GM12865 (cell line): ENCODE measurements at places on chromosomes 7 and 10.

DNA sequence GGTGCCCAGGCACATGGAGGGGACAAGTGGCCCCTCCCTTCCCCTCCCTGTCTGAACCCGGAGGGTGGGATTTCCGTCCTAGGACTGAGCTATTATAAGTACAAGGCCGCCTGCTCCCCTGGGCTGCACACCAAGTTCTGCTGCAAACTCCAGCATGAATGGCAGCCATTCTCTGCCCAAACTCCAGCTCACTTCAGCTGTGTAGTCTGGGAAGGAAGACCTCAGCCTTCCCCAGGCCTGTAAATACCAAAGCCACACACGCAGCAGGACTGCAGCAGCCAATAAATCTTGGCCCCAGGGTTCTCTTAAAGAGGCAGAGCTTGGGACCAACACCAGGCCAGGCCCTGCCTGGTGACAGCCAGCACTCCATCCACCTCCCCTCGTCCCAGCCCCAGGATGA lies 291.3 kb upstream of the ZMIZ1 start:
- no peak for DNase-seq

DNA sequence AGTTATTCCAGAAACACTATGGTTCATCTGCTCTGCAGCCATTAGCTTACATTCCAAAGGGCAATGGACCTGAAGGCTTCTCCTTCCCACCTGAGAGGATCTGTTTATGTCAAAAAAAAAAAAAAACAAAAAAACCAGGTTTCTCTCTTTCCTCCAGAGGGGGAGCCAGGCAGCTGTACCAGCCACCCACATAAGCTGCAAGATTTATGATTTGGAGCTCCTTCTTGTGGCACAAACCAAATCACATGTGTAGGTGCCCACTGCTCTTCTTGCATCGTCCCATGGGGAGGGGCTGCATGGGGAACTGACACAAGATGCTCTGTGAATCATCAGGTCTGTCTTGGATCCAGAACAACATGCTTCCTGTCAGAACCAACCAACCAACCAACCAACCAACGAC lies 231.6 kb upstream of the IGFBP3 start:
- peak; percentile 34 for DNase-seq

DNA sequence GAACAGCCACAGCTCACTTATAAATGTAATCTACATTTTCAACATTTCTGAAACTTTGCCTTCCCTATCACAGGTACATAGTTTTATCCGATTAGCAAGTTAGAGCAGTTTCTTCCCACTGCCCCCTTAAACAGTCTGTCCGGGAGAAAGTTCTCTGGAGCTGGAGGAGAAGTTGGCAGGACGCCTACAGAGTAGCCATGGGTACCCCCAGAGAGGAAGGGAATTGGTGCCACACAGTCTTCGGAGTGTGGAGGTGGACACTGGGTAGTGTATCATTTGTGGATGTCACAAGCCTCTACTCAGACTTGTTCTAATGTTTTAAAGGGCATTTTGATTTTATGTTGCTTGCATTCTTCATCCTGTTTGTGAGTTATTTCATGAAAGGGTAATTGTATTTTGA lies 39.0 kb downstream of the TAF3 start:
- DNase-seq: no peak

DNA sequence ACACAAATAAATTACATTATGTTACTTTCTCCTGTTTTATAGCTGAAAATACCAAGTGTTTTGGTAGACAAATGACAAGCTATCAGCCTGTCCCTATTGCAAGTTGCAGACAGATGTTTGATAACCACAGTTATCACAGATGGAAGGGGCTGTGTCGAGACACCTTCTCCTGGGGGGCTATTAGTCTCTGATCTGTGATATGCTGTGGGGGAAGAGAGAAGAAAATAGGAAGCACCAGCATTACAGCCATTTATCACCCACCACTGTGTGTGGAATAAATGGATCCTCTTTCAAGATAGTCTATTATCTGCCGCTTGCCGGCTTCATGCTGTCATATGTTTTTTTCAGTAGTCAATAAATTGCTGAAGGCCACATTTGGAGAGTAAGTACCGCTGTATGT lies 597.2 kb upstream of the ADARB2 start:
- DNase-seq: no peak

GRCh38 chr7:27176524-27176845 lies 2.4 kb upstream of the HOXA10 start:
- DNase-seq: no peak

DNA sequence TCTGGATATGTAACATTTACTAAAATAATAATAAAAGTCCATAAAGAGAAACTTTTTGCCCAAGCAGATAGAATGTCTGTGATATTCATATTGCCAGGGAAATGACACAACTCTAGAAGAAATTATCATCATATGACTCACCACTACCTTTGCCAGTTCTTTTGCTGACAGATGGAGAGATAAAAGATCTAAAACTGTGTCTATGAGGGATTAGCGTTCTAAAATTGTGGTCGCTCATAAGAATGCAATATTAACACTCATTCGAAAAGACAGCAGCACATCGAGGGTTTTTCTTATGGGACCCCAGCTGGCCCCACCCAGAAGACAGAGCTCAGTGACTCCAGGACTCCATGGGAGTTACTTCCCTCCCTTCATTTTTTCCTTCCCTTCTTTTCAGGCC lies 16.6 kb upstream of the LANCL2 start:
- DNase-seq: no peak

DNA sequence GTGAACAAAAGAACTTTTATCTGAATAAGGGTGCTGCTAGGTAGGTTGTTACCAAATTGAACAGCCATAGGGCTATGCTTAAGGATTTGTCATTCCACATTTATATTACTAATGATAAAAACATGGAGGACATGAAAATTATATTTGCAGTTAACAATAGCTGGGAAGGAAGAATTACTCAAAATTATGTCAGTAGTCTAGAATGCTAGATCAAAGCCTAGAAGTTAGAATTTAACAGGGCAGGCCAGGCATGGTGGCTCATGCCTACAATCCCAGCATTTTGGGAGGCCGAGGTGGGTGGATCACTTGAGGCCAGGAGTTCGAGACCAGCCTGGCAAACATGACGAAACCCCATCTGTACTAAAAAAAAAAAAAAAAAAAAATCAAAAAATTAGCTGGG lies 9.4 kb downstream of the STK17A start:
- DNase-seq: no peak

DNA sequence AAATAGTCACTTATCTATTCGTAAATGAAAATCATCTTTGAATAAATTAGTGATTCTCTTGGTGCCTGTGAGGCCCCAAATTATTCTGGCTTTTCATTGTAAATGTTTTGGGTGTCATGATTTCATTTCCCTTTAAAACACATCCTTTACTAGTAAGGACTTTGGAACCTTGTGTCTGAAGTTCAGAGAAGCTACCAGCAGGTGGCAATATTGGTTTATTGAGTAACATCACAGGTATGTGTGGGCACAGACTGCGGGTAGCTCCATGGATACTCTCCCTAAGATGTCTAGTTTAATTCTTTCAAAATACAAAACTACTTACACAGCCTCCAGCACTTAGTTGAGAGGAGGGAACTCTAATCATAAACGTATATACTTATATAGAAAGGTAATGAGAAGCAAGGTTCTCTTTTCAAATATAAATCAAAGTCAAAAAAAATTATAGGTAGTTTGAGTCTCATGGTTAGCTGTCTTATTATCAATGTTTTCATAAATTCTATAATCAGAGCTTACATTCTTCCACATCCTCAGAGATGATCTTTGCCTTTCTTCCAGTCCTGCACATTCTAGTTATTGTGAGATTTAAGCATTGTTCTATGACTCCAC lies 449.6 kb downstream of the GRM8 start:
- DNase-seq: peak; percentile 78

- no peak for DNase-seq
Measured at GRCh38 chr10:91756286-91756685, 41.9 kb upstream of the TNKS2 start.

- no peak for DNase-seq
Measured at GRCh38 chr7:127658970-127659630, 7.1 kb downstream of the SND1 start.
